ENCODE measurements at places on chromosomes 4 and X.

GRCh38 chr4:153005899-153006381, 69.8 kb downstream of the FHDC1 start:
- peak; percentile 7 for DNase-seq

DNA sequence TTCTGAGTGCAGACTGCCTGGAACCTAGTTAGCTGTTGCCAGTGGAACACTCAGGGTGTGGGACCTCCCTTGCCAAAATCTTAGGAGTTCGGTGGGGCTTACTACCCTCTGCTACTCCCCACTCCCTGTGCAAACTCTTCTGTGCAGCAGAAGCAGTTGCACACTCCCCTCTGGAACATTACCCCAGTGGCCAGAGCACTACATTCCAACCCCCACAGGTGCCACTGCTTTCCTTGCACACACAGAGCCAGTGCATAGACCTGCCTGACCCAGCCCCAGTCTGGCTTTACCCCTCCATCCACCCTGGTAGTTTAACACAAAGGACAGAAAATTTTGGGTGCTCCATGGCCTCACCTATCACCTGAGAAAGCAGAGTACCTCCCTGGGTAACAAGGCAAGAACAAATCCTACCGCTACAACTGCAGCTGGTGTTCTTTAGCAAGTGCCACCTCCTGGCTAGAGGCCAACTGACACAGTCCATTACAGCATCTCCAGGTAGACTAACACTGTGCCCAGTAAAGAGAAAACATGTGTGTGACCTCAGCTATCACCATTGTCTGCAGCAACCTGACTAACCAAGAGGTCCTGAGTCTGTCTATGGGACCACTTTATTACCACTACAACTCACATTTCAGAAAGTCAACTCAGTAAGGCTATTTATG, 11.5 kb upstream of the RASSF6 start:
- no peak for DNase-seq

DNA sequence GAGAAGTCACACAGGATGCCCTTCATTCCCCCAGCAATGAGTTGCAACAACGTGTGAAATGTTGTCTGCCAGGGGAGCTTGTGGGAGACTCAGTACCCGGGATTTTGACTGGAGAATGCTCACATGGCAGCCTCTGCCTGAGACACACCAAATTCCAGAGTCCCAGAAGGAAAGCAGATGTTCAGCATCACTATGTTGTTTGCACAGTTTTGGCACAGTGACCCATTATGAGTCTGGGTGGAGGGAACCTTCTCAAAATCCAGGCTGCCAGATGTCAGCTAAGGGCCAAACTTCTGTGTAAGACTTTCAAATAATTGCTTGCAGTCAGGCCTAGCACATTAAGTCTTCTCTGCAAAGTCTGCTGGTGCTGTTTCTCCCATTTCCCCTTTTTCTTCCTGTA, 1029.7 kb upstream of the TENM3 start:
- no peak for DNase-seq

DNA sequence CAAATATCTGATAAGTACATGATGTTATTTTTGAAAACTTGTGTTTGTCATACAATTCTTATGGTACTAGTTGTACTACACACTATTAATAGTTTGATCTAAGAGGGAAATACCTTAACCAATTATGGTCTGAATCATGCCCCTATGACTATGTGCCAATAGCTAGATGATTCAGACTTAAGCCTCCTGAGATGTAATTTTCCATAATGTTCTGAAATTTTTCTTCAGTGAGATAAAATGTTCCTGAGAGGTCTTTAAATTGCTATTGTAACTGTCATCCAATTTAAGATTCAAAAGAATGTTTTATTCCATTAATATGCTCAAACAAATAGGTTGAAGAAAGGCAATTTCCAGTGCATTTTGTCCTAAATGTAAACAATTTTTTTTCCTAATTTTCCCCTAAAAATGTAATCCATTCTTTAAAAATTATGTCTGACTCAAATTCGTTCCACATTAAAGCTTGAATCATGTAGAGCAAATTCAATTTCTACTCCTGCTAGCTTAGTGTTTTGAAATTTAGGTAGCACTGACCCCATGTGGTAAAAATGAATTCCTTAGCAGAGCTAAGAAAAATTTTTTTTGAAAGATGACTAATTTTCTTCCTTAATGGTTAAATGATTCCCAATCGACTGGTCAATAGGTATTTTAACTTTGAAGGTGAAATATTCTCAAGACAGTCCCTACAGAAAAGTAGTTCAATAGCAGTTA, 49.1 kb downstream of the APOOL start:
- DNase-seq: no peak

GRCh38 chrX:10240918-10241317, 84.1 kb downstream of the CLCN4 start:
- DNase-seq: no peak

DNA sequence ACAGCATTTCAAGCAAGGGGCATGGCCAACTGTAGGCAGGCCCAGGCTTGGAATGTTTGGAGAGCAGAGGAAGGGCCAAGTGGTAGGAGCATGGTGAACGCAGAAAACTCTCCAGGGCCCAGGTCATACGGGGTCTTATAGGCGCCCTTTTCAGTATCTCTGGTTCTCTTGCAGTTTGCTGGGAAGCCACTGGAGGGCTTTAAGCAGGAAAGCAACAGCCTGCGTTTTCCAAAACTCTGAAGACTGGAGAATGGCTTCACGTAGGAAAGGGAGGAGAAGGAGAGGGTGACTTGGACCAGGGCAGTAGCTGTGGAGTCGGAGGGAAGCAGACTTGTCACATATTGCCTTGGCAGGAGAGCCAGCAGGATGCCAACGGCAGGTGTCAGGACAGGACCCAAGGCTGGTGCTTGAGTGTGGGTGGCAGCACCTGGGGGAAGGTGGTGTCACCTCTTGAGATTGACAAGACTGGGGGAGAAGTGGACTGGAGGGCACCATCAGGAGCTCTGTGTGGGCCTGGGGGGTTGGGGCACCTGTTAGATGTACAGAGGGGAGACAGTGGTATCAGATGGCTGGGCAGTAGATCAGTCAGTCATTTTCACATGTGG, 21.9 kb downstream of the TKTL1 start:
- peak; percentile 9 for DNase-seq

GRCh38 chr4:98663226-98664006, 5.0 kb upstream of the TSPAN5 start:
- no peak for DNase-seq

All from DND-41 (cell line).